ENCODE measurements at places on chromosomes 2 and 18.

DNA sequence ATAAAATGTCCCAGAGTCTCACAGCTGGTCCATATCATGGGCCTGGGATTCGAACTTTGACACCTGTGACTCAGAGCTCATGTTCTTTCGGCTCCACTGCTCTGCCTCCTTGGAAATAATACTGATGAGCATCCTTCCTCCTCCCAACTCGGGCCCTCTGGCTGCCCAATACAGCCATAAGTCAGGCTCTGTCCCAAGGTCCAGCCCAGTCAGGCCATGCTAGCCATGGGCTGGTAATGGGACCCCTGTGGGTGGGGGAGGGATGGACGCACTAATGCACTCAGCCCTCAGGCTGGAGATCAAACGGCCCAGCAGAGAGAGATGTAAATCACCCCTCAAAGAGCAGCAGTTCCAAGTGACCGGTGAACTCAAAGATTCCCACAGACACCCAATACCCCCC is 61.1 kb downstream of the DDX1 start:
- no peak for DNase-seq

DNA sequence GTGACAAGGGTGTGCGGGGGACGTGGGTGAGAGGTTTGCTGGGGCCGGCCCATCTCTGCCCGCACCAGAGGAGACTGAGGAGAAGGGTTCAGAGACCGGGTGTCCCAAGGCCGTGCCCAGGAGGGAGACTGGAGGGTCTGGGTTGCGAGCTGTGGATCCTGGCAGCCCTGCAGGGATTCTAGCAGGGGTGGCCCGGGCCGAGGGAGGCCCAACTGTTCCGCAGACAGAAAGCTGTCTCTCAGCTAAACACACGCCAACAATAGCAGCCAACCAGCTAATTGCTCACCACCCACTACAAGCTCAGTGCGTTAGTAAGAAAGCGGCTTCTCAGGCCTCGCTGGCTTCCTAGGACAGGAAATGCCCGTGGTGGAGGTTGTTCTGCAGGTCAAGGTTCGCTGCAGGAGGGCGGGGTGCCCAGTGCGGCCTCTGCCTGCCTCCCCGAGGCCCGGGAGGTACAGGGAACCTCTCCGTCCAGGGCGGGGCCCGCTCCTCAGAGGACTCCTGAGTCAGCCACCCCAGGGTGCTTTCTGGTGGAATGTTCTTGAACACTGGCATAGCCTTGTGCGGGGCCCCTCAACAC is 282.0 kb upstream of the PXDN start:
- no peak for DNase-seq

DNA sequence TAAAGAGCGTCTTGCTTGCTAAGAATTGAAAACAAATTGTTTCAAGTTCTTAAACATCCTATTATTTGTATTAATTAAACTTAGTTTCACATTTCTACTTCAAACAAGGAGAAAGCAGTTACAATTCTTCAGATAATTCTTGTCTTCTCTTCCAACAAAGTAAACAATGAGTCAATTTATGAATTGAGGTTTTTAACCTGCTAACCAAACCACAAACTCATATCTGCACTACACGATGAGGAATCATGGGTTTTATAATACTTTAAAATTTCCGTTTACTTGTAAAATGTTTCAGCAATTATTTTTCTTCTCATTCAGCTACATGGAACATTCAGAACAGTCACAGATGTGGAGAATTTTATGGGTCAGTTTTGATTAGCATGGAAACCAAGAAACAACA is 114.2 kb downstream of the SPIRE1 start:
- no peak for DNase-seq

DNA sequence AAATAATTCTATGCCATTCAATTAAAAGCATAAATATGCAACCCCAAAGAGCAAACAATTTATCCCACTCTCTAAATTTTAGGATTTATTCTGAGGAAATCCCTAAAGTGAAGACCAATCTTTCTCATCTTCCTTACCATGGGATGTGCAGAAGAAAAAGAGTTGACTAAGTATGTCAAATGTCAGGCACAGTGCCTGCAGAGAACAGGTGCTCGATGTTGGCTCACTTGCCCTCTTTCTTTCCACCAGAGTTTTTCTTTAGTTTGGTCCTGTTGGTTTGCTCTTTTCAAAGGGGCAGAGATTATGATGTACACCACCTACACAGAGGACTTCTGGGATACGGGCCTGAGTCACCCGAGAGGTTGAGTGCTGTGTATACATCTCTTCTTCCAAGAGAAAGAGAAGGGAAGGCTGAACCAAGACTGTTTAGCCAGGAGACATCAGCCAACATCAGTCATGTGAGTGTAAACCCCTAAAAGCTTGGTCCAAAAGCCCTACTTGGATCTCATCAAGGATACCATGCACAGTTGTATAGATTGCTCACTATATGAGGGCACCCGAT is 51.7 kb downstream of the SUMO1 start:
- no peak for DNase-seq

GRCh38 chr2:226726546-226726945 is 73.1 kb downstream of the IRS1 start:
- no peak for DNase-seq

GRCh38 chr2:55146263-55146662 is 85.8 kb downstream of the CLHC1 start:
- no peak for DNase-seq

DNA sequence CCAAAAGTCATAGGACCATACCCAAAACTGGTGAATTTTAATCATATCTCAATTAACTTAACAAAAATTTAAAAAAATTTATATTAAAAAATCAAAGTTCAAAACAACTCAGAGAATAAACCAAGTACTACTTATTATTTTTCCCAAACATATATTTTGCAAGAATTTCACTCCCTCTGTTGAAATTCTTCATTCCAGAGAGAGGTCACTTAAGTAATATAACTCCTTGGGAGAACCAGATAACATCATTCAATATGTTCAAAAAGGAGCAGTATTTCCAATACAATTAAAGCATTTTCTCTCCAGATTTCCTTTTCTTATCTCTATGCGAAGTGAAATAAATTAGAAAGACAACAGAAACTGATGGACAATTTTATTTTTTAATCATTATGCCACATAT is 165.9 kb upstream of the RND3 start:
- DNase-seq: no peak

- DNase-seq: no peak
Observed at GRCh38 chr2:66127061-66127460, 307.9 kb upstream of the MEIS1 start.

DNA sequence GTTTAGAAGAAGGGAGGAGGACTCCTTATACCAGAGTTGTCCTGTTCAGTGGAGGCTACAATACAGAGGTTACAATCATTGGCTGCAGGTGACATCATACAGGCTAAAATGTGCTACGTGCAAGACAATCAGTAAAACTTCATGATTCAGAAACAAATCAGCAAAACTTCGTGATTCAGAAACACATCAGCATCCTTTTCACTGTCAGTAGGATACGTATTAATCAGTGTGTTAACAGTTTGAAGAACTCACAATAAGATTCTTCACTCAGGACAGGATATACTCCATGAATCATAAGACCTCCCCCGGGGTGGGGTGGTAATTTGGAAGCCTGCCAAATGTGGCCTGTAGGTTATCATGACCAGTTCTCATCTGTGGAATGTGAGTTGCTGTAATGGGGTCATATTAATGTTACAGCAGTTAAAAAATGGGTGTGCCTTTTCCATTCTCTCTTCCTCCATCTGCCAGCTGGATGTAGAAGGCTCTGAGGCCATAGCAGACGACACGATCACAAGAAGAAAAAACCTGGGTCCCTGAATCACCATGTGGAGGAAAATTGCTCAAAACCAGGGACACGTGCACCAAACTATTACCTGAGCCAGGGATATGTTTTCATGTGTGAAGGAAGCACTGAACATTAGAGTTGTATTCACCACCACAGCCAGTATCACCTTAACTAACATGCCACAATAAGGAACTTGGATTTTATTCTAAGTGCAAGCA is 134.8 kb upstream of the CREB1 start:
- DNase-seq: no peak

DNA sequence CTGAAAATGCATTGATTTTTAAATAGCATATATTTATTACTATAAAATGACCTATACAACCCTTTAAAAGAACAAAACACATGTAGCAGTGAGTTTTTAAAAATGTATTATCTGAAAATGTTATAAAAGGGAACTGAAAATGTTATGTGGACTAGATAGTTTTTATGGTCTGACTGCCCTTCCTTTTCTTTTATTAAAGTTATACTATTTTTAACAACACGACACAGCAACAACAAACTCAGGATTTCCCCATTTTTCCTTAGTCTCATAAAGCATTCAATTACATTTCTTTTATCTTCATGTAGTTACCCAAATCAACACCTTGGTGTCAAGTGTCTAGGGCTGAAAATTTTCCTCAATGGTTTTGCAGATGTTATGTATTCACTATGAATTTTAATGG is 132.8 kb upstream of the TMEFF2 start:
- no peak for DNase-seq

GRCh38 chr18:61164321-61164720 is 168.9 kb upstream of the CDH20 start:
- no peak for DNase-seq

- no peak for DNase-seq
Observed at GRCh38 chr2:167776359-167776758, 471.0 kb downstream of the STK39 start.

- DNase-seq: no peak
Observed at GRCh38 chr2:85706599-85707296, 12.6 kb downstream of the GNLY start.

DNA sequence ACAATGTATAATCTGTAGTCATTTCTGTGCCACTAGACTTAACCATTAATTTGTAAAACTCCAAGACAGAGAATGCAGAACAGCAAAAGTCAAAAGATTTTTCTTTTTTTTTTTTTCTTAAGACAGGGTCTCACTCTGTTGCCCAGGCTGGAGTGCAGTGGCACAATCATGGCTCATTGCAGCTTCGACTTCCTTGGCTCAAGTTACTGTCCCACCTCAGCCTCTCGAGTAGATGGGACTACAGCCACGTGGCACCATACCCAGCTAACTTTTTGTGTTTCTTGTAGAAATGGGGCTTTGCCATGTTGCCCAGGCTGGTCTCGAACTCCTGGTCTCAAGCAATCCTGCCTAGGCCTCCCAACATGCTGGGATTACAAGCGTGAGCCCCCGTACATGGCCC is 80.1 kb downstream of the TLK1 start:
- no peak for DNase-seq

- DNase-seq: no peak
Observed at GRCh38 chr2:37753758-37754157, 82.3 kb upstream of the CDC42EP3 start.

DNA sequence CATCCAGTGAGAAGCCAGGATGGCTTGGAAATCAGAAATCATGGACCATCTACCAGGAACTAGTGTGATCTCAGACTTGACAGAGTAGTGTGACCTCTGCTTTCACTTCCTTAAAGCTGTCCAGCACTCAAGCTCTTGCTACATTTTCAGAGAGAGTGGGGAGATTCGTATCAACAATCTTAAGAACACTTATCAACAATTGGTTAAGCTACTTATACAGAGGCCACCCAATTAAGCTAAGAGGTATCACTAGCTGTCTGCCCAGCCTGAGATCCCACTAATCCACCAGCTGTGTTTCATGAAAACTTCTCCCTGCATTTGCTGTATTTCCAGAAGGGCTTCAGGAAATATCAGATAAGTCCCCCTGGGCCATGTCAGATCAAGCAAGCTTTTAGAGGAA is 4.2 kb downstream of the RPRM start:
- no peak for DNase-seq

DNA sequence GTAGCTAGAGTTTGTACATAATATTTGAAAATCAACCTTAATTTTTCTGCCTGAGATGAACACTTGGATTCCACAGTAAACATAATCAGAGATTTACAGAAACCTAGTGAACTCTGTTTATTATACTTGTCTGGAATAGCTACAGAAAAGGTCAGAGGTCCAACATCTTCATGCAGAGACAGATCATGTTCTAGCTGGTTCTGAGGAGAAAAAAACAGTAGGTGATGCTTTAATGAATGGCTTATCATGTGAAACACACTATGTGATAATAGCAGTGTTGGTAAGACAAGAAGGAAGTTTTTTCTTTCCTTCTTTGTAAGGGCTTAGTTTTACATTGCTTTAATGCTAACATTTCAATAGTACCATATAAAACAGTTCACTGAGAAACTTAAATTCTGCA is 846.4 kb upstream of the ZEB2 start:
- DNase-seq: no peak

GRCh38 chr2:65129286-65129825 is 550 bp downstream of the RAB1A start:
- no peak for DNase-seq

DNA sequence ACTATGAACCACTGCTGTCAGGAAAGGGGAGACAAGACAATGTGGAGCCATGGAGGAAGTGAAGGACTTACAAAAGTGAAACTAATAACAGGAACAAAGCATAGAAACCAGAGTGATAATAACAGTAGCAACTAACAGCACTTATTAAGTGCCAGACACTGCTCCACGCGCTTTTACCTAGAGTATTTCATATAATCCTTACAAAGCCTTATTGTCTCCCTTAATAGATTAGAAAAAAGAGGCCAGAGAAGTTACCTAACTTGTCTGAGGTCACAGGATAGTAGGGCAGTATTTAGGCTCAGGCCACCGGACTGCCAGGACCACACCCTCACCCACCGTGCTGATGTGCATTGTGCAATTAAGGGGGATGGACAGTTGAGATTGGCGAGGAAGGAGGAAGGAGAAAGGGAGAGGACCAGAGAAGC is 98.6 kb upstream of the NFU1 start:
- no peak for DNase-seq

GRCh38 chr2:23065936-23066335 is 319.0 kb upstream of the KLHL29 start:
- DNase-seq: no peak

DNA sequence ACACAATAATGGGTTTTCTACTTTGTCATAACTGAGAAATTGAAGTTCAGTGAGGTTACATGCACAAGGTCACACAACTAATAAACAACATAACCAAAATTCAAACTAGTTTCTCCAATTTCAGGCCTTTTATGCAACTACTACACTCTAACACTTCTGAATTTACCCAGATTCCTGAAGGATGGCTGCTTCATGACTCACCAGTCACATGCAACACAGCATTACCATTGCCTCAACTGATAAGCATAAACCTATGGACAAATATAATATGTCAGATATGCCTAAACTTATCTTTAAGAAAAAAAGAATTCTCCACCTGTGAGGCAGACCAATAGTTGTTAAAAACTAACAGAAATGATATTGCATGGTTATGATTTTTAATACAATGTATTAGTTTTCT is 586.5 kb upstream of the SLC8A1 start:
- DNase-seq: no peak

DNA sequence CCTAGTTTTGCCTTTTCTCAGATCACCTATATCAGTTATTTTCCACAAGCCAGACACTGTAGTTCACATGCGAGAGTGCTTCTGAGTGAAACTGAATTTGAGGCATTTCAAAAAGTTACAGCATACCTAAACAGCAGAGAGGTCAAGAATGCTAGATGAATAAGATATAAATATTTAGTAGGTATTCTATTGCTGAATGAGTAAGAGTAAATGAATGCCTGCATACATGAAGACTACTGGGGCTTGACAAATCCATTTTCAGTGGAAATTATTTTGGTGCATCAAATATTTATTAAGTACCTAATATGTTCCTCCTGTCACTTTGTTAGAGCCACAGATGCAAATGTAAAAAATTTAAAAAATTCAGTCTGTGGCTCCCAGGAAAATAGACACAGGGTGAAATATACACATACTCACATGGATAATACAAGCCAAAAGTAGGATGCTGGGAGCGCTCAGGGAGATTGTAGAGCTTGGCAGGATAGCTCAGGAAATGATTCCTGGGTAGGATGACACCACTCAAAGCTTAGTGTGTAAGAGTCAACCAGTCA is 27.6 kb upstream of the CDC42EP3 start:
- no peak for DNase-seq

Measured in iPS DF 6.9 (cell line).